ENCODE measurements at places on chromosomes 5 and 9. TPM values are rescaled to one million over a fixed set of nuclear protein-coding genes. Genes with fewer than 3 reads are reported as not detected.

The TNFSF15 gene
- total RNA-seq: 0.42 TPM

The PDE6A gene
- not detected for total RNA-seq

The SPTAN1 gene
- 175 TPM for total RNA-seq

The IL9 gene
- total RNA-seq: not detected

The C5orf52 gene
- total RNA-seq: not detected

The NUTM2F gene
- total RNA-seq: not detected

The C5 gene
- 0.56 TPM for total RNA-seq

The HNRNPA0 gene
- total RNA-seq: 10.3 TPM

The EQTN gene
- total RNA-seq: 0.78 TPM

The LPCAT1 gene
- 39.1 TPM for total RNA-seq

The PFN3 gene
- total RNA-seq: not detected

The HRH2 gene
- not detected for total RNA-seq

The SGCD gene
- total RNA-seq: not detected

The IFNA21 gene
- total RNA-seq: not detected

The IL13 gene
- not detected for total RNA-seq

The PCDHGA8 gene
- 0.51 TPM for total RNA-seq

The GRHPR gene
- total RNA-seq: 146 TPM

The CNTRL gene
- total RNA-seq: 11.2 TPM

The PPIC gene
- 27.9 TPM for total RNA-seq

The SLC34A1 gene
- total RNA-seq: not detected

The TLX3 gene
- total RNA-seq: not detected

The NEUROG1 gene
- not detected for total RNA-seq

The FOCAD gene
- total RNA-seq: 60.8 TPM

The AGXT2 gene
- not detected for total RNA-seq

The RETREG1 gene
- 0.35 TPM for total RNA-seq

The LCN9 gene
- not detected for total RNA-seq

The PAIP2 gene
- 51.5 TPM for total RNA-seq

The PCDHB5 gene
- total RNA-seq: 0.63 TPM

The PRDM9 gene
- total RNA-seq: not detected

The KLHL3 gene
- total RNA-seq: 1.6 TPM

The ERCC6L2 gene
- 22.6 TPM for total RNA-seq

Measured in airway epithelial cell (primary cell).